ENCODE measurements at places on chromosomes 5 and 9.

- no peak for DNase-seq
Measured at GRCh38 chr9:23447166-23447565, 378.9 kb downstream of the ELAVL2 start.

DNA sequence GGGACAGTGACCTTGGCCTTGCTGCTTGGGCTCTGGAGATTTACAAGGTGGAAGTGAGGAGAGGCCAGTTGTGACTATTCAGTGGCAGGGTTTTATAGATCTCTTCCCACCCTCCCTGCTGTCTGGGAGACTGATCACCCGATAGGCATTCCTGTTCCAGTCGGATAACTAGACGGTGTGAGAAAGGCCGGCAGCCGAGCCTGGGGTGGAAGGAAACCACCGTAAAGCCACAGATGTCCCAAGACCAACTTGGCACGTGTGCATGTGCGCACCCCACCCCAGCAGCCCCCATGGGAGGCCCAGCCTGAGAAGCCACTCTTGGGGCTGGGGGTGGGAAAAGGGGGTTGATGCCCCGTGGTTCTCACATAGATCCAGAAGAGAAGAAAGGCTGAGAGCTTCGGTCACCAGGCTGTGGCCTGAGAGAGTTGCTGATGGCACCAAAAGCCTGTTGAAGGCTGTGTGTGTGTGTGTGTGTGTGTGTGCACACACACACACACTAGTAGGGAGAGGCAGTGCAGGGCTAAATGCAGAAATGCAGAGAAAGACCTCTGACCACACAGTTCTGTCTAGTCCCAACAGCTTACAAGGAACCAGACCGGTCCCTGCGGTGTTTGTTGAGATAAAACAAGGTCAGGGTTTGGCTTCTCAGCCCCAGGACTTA lies 225.8 kb downstream of the FANCC start:
- DNase-seq, result no peak

DNA sequence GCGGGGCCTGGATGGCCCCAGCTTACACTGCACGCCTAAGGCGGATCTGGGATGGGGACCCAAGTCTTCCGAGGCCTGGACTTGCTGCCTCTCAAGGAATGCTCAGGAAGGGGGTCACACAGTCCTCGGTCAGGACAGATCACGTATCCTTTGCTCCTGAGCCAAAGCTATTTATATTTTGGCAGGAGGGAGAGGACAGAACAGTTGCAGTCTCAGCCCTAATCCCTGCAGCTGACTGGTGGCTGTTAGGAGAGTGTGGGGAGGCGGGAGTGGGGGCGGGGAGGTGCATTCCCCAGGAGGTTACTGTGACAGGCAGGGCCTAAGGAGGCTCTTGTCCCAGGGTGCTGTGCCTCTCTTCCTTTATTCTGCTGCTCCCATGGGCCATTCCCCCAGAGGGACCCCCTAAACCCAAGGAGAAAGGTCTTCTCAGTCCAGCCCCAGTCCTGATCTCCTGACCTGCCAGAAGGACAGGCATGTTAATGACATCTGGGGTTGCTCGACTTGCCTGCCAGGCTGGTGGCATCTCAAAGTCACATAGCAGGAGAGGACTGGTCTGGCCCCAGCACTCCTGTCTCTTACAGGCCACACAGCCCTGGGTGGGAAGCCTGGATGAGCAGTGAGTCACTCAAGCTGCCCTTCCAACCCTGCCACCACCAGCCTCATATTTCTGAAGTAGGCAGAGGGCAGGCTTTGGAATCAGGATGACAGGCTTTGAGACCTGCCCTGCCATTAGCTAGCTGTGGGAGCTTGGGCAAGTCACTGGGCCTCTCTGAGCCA lies 51.9 kb downstream of the COL27A1 start:
- no peak for DNase-seq

DNA sequence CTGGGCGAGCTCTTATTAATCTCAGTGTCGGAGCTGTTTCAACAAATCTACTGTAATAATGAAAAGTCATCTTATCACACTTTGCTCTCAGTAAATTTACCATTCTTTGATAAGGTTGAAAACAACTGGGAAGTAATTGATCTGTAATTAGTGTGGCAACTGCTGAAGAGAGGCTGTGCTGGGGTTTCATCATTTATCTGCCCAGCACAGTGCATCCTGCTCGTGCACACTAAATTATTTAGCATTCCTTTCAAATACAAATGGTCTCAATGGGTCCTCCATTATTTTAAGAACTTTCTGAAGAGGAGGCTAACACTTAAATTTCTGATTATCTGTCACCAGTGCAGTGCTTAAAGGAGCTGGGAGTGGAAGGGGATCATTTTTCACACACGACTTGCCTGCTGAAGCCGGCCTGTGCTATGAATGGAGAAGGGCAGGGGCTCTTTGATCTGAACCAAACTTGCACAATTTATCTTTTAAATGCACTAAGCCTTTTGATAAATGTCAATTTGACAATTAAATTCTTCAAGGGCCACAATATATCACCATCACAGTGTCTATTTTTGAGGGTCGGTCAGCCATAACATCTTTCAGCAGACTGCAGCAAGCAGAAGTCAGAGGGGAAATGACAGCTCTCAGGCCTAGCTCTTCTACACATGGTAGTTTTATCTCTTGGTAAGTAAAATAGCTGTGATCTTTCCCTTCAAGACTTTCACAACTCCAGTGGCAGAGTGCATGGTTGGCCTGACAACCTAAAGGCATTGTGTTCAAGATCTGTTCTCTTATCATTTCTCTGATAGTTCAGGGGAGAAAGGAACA lies 106.4 kb upstream of the EFNA5 start:
- no peak for DNase-seq

- no peak for DNase-seq
Measured at GRCh38 chr5:11319836-11320580, 559.0 kb upstream of the DAP start.
